ENCODE measurements at places on chromosomes 7 and 10. TPM values are rescaled to one million over a fixed set of nuclear protein-coding genes. Genes with fewer than 3 reads are reported as not detected.

Gene NKX1-2
- total RNA-seq = 0.05 TPM

Gene SPOCK2
- total RNA-seq = 91.6 TPM

Gene SKIDA1
- total RNA-seq = 0.85 TPM

Gene NCAPG2
- total RNA-seq = 22.7 TPM

Gene EBF3
- total RNA-seq = 1.5 TPM

Gene SLC35G1
- 2.3 TPM for total RNA-seq

Gene GPR15LG
- total RNA-seq = 0.38 TPM

Gene TRDMT1
- 11.4 TPM for total RNA-seq

Gene ACBD7
- total RNA-seq = 11.9 TPM

Gene KIF11
- 39.9 TPM for total RNA-seq

Gene CC2D2B
- 0.33 TPM for total RNA-seq

Gene ZMIZ1
- total RNA-seq = 7.4 TPM

Gene DMBT1
- total RNA-seq = 0.09 TPM

Gene HMX2
- 0.05 TPM for total RNA-seq

Gene PTN
- 20.6 TPM for total RNA-seq

Gene NFE2L3
- total RNA-seq = 39.3 TPM

Gene ZFAND4
- 20.4 TPM for total RNA-seq

Gene LRRD1
- 0.05 TPM for total RNA-seq

Gene KCNH2
- total RNA-seq = 2.3 TPM

Gene CFTR
- 0.28 TPM for total RNA-seq

Gene C10orf53
- not detected for total RNA-seq

All from thymus (tissue), 14 donors.